ENCODE measurements at places on chromosomes 16 and 17. TPM values are rescaled to one million over a fixed set of nuclear protein-coding genes. Genes with fewer than 3 reads are reported as not detected.

- no peak for DNase-seq
Measured at GRCh38 chr17:12745486-12745885, 43.8 kb upstream of the ARHGAP44 start.

DNA sequence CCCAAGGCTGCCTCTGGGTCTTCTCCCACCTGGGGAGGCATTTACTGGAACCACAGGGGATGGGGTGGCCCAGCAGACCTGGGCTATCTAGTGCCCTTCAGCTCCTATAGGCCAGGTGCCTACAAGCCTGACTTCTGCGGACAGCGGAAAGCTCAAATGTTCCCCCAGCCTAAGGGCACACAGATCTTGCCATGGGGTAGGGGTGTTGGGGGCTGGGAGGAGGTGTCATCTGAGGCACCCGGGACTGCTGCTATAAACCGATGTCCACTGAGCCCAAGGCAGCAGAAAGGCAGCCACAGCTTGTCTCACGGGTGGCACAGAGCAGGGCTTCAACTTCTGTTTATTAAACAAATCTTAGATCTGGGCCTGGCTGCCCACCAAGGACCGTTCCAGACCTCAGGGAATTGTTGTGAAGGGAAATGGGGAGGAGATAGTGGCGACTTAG is 3.6 kb downstream of the MYO1C start:
- DNase-seq, result no peak

GRCh38 chr16:5438591-5438990 is 341.0 kb upstream of the EEF2KMT start:
- no peak for DNase-seq

Gene CLDN6
- 33.0 TPM for total RNA-seq

DNA sequence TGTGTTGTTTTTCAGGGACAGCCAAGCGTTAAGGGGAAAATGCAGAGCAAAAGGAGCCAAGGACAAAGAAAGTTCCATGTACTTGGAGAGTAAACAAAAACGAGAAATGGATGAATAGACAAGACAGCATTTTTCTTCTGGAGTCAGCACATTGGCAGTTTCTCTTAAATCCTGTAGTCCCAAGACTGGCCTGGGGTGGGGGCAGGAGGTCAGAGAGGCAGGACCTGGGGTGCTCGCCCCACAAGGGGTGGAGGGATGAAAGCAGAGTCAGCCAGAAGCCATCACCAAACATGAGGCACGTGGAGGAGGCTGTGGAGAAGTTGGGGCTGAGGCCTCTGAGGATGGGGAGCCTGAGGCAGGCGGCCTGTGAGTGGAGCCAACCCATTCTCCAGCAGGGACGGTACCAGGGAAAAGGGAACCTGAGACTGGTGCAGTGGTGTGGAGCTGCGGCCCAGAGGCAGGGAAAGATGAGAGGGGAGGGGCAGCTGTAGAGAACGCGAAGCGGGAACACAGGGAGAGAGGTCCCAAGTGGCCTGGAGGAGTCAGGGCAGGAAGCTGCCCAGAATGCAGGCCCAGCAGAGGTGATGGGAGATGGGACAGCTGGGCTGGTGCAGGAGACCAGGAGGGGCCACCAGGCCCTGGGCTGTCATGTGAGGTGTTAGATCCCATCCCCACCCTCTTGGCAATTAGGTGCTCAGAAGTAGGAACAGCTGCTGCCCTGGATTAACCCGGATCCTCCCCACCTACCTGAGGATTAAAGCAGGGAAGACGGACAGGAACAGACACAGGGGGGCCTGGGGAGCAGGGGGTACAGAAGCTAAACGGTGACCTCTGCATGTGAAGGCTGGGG is 3.3 kb downstream of the TLCD3B start:
- no peak for DNase-seq

GRCh38 chr16:83940630-83941378 is 12.2 kb upstream of the OSGIN1 start:
- no peak for DNase-seq

- no peak for DNase-seq
Measured at GRCh38 chr16:822174-822908, 21.8 kb upstream of the GNG13 start.

Gene PRSS22
- total RNA-seq, result 0.59 TPM

DNA sequence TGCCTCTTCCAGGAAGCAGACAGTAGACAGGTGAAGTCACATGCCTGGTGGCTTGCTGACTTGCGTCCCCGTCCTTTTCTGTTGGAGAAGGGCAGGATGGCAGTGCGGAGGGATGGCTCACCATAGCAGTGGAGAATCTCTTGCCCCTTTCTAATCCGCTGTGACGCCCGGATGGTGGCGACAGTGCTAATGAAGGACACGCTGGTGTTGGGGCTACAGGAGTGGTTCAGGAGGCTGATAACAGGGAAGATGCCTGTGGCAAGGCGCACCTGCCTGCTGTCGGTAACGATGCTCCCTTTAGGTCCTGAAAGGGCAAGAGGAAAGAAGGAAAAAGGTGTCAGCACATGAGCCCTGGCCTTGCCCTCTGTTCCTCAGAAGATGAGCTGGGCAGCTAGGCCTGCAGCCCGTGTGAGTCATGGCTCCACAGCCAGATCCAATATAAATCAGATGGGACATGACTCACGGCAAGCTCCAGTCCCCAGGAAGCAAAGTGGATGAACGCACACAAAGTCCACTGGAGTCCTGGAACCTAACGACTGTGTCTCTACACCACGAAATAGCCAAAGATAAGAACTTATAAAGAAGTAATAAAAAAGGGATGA is 25.5 kb downstream of the SERPINF1 start:
- no peak for DNase-seq

Gene FSCN2
- total RNA-seq, result 1.5 TPM

DNA sequence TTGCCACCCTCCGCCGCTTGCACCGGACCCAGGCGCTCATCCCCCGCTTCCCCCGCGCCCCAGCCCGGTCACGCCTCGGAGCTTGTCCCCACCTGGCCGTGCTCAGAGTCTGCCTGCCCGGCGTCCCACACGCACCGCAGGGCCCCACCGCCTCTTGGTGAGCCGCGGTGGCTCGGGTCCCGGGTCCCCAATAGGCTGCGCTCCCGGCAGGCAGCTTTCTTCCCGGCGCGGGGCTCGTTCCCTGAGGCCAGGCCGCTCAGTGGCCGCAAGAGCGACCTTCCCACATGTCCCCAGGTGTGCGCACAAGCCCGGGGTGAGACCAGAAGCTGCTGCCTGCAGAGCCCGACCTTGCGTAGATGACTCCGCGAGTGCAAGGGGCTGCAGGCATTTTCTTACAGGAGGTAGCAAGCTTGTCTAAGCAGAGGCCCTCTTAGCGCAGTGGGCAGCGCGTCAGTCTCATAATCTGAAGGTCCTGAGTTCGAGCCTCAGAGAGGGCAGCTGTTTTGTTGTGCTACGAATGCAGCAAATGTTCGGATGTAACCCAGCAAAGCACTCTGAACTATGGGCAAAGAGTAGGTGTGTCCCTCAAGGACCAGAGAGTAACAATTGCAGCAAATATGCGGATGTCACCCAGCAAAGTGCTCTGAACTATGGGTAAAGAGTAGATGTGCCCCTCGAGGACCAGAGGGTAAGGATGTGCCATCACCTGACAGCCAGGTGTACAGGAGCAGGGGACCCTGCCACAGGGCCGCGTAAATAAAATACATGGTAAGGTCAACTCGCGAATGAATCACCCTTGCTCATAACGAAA is 15.6 kb downstream of the TLE7 start:
- DNase-seq, result peak; percentile 86

DNA sequence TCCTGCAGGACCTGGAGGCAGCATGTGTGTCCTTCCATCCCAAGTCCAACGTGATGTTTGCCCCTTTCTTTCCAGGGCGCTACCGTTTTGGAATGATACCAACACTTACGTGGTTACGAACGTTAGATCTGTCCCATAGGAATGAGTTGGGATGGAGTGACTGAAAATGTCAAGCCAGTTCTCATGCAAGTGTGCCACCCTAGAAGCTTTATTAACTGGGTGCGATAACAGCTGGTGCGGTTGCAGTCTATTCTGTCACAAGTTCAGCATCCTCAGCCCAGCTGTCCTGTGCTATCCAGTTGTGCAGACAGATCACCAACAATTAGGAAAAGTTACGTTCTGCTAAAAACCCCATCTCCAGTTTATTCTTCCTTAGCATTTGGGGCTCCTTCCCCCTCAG is 52.5 kb downstream of the BANP start:
- no peak for DNase-seq

GRCh38 chr16:63737633-63738032 is 1384.2 kb downstream of the CDH11 start:
- no peak for DNase-seq

DNA sequence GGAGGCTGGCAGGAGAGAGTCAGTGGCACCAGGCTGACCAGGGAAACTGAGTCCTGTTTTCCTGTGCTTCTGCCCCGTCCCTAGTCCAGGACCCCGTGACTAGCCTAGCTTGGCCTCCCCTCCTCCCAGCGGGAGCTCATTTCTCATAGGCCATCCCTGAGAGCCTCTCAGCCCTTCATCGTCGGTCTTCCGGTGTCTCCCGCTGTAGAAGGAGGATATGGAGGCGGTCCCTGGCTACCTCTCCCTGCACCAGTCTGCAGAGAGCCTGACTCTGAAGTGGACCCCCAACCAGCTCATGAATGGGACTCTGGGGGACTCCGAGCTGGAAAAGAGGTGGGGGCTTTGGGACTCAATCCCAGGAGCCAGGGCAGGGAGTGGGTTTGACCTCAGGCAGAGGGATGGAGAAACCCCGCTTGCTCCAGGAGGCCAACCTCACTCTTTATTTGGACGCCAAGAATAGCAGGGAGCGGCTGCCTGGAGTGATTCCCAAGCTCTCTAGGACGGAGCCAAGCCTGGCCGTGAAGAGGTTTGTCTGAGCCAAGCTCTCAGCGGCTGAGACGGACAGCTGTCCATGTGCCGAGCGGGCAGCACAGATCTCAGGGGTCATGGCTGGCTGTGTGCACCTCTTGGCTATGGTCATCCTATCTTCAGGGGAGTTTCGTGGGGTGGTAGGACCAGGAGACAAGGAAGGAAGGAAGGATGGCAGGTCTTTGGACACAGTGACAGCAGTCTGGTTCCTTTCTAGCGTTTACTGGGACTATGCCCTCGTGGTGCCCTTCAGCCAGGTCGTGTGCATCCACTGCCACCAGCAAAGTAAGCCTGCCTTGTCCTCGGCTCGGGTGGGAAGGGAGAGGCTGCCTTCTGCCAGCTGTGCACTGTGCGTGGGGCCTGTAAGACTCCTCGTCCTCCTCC is 26.8 kb downstream of the SGSM2 start:
- no peak for DNase-seq

- no peak for DNase-seq
Measured at GRCh38 chr16:11793840-11794239, 3.2 kb downstream of the ZC3H7A start.

Gene IRX3
- 30.5 TPM for total RNA-seq

Gene CACNG5
- not detected for total RNA-seq

DNA sequence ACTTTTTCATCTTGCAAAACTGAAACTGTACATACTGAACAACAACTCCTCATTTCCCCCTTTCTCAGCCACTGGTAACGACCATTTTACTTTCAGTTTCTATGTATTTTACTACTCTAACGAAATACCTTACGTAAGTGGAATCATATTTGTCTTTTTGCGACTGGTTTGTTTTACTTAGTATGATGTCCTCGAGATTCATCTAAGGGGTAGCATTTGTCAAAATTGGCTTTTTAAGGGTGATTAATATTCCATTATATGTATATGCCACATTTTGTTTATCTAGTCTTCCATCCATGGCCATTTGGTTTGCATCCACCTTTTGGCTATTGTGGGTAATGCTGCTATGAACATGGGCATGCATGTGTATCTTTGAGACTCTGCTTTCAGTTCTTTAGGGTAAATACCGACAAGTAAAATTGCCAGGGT is 10.4 kb downstream of the KPNB1 start:
- DNase-seq, result no peak

DNA sequence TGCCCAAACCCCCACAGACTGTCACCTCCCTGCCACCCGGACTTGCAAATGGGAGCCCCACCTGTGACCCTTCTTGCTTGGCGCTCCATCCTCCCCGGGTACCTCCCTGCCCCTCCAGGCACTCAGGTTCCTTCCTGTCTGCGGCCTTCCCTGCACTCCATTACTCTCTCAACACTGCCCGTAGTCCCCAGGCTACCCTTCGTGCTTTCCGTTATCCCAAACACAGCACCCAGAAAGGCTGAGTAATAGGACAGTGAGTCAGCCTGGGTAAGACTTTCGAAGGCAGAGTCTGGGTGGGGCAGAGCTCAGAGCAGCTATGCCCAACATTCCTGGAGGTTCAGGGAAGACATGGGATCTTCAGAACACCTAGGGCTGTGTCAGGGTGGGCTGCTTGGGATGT is 16.6 kb upstream of the C16orf74 start:
- no peak for DNase-seq

Gene ZNF423
- total RNA-seq, result 44.8 TPM

All from endothelial cell (in vitro differentiated cells).